ENCODE measurements at places on chromosomes 4 and X. TPM values are rescaled to one million over a fixed set of nuclear protein-coding genes. Genes with fewer than 3 reads are reported as not detected.

Gene TEX11
- not detected for polyA plus RNA-seq

Gene STOX2
- 26.1 TPM for polyA plus RNA-seq

Gene SYTL4
- polyA plus RNA-seq, result 0.11 TPM

Gene PROM1
- polyA plus RNA-seq, result 2.3 TPM

Gene ESX1
- polyA plus RNA-seq, result not detected

Gene PPBP
- not detected for polyA plus RNA-seq

Gene TMEM271
- 16.0 TPM for polyA plus RNA-seq

Gene CFP
- polyA plus RNA-seq, result 2.7 TPM

Gene ING2
- 27.2 TPM for polyA plus RNA-seq

Gene RASSF6
- polyA plus RNA-seq, result not detected

Gene ADH4
- not detected for polyA plus RNA-seq

Gene ARX
- polyA plus RNA-seq, result 42.8 TPM

Gene PDK3
- 2.9 TPM for polyA plus RNA-seq

Gene TCEANC
- polyA plus RNA-seq, result 5.0 TPM

Gene COX7B2
- polyA plus RNA-seq, result not detected

Gene NAA11
- not detected for polyA plus RNA-seq

Gene RXFP1
- 0.12 TPM for polyA plus RNA-seq

Gene SMIM10
- polyA plus RNA-seq, result not detected

Gene SLC10A6
- polyA plus RNA-seq, result not detected

Gene TRIM60
- not detected for polyA plus RNA-seq

Gene HSFX4
- not detected for polyA plus RNA-seq

Gene SLITRK4
- polyA plus RNA-seq, result 4.5 TPM

Gene VSIG1
- 0.14 TPM for polyA plus RNA-seq

Gene STARD8
- 0.09 TPM for polyA plus RNA-seq

Gene GPR173
- 26.9 TPM for polyA plus RNA-seq

Gene PRRG3
- polyA plus RNA-seq, result not detected

Gene SATL1
- polyA plus RNA-seq, result 2.6 TPM

Gene RIPPLY1
- not detected for polyA plus RNA-seq

Gene SLC9A6
- 103 TPM for polyA plus RNA-seq

Gene TAPT1
- polyA plus RNA-seq, result 34.2 TPM

Gene TGIF2LX
- not detected for polyA plus RNA-seq

Gene ARHGAP6
- polyA plus RNA-seq, result 0.40 TPM

Gene ARFIP1
- polyA plus RNA-seq, result 35.1 TPM

Gene LRP2BP
- polyA plus RNA-seq, result 0.58 TPM

Gene ANK2
- 52.0 TPM for polyA plus RNA-seq

Data from neural cell (in vitro differentiated cells).